Osteoblast (primary cell): ENCODE measurements at places on chromosomes 1 and 21. TPM values are rescaled to one million over a fixed set of nuclear protein-coding genes. Genes with fewer than 3 reads are reported as not detected.
A peak's percentile ranks its signal among the peaks of the same experiment; 100 is the strongest.

DNAI4 gene
- 12.7 and 15.0 TPM in 2 replicates for total RNA-seq

S100A1 gene
- 0.29 TPM in 1 of 2 replicates, not detected in the other for total RNA-seq

DNA sequence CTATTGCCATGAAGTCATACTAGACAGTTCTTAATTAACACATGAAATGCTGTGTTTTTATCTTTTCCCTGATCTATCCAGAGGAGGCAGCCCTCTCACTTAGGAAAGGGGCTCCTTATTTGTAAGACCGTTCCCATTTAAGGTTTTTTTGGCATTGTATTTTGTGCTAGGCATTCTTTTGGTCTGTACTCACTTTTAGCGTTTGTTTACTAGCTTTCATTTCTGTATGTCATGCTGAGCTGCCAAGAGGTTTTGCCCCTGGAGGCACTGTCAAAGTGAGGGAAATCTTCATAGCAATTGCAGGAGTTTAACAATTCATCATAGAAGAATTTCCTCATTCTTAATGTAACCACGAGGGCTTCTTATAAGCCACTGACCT, 59.5 kb downstream of the MTR start:
- peaks cover 14% of the 10 kb centered on the region for H3K4me1 ChIP-seq
- no peaks in the 10 kb centered on the region for H3K27me3 ChIP-seq
- peak overlapping the region; percentile 47 for H3K27ac ChIP-seq
- no peak overlapping the region for H3K4me3 ChIP-seq
- H3K36me3 ChIP-seq: peaks cover 17% of the 10 kb centered on the region

DNA sequence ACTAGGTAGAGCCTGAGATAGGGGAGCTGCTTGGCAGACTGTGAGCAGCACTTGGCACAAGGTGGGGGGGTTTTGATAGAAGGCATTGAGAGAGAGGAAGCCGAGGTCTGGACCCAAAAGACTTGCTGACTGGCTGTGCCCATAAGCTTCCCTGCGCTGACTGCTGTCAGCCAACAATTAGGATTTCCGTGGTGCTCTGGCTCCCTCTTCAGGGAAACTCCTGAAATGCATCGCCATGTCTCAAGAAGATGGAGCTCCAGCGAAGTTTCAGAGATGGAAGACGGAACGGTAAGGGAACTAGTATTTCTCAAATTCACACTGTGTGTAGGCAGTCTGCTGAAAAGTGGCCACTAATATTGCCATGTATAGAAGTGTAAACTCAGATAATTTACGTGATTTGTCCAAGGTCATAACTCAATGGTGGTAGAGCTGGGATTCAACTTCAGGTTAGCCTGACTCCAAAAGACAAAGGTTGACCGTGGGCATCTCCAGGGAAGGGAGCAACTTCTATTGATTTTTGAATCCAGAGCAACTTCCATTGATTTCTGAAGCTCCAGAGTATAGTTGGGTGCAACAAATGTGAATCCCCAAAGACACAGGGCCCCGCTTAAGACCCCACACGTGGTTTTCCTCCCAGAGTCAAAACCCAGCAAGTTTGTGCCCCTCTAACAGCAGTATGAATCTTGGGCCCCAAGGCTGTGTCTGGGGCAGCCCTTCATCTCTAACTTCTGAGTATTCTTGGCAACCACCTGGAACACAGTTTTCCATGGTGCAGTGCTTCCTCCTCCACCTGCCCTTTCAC, 44.5 kb upstream of the CRNN start:
- no peak overlapping the region for H3K27ac ChIP-seq
- peaks cover 3% of the 10 kb centered on the region for H3K27me3 ChIP-seq
- peaks cover 8% of the 10 kb centered on the region for H3K4me1 ChIP-seq
- no peaks in the 10 kb centered on the region for H3K36me3 ChIP-seq
- peak; percentile 74 for DNase-seq
- no peak overlapping the region for H3K4me3 ChIP-seq

GRCh38 chr1:176826265-176826664, 338.2 kb downstream of the ASTN1 start:
- no peak overlapping the region for H3K27ac ChIP-seq
- H3K27me3 ChIP-seq: no peaks in the 10 kb centered on the region
- no peaks in the 10 kb centered on the region for H3K4me1 ChIP-seq
- no peaks in the 10 kb centered on the region for H3K36me3 ChIP-seq

GRCh38 chr1:59046730-59047157, 250.2 kb upstream of the FGGY start:
- H3K4me1 ChIP-seq: peaks cover 23% of the 10 kb centered on the region
- H3K27me3 ChIP-seq: no peaks in the 10 kb centered on the region
- no peaks in the 10 kb centered on the region for H3K36me3 ChIP-seq
- no peak overlapping the region for H3K27ac ChIP-seq

GRCh38 chr1:230441183-230442029, 15.3 kb upstream of the PGBD5 start:
- H3K27me3 ChIP-seq: no peaks in the 10 kb centered on the region
- DNase-seq: no peak
- no peaks in the 10 kb centered on the region for H3K36me3 ChIP-seq

GRCh38 chr1:63877816-63878215, 104.0 kb downstream of the ROR1 start:
- peak overlapping the region; percentile 80 for H3K27ac ChIP-seq
- H3K4me1 ChIP-seq: peaks cover 68% of the 10 kb centered on the region
- no peak overlapping the region for H3K4me3 ChIP-seq
- H3K27me3 ChIP-seq: no peaks in the 10 kb centered on the region
- H3K36me3 ChIP-seq: no peaks in the 10 kb centered on the region
- no peak for DNase-seq

DNA sequence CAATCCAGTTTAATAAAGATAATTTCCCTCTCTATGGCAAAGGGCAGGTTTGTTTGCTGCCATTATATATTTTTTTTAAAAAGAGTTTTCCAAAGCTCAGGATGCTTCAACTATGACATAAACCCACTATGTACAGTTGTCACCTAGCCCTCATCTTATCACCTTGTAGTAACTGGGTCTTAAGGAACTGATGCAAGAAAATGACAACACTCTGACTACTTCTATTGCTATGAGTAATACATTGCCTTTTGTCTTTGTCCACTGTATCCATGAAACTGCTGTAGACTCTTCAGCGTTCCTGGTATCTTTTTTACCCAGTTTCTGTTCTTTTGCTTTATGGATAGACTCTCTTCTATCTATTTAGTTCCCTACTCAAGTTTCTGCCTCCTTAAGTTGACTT, 586.5 kb downstream of the NEGR1 start:
- H3K36me3 ChIP-seq: no peaks in the 10 kb centered on the region
- no peaks in the 10 kb centered on the region for H3K4me1 ChIP-seq
- DNase-seq: no peak
- no peak overlapping the region for H3K4me3 ChIP-seq

- peak; percentile 60 for DNase-seq
- H3K4me1 ChIP-seq: no peaks in the 10 kb centered on the region
- no peak overlapping the region for H3K27ac ChIP-seq
- H3K27me3 ChIP-seq: peaks cover 3% of the 10 kb centered on the region
These were observed 15.0 kb upstream of the TTC22 start for GRCh38 chr1:54816130-54816529.

GRCh38 chr1:113978863-113979702, at the start of gene OLFML3:
Gene OLFML3 (plus strand): TSS chr1:113979474. CDS start chr1:113979517, 43 bp downstream.
- H3K36me3 ChIP-seq: peaks cover 3% of the 10 kb centered on the region
- H3K4me3 ChIP-seq: peak within 1 kb of the TSS; percentile 68
- H3K27ac ChIP-seq: peak within 1 kb of the TSS; percentile 79
- DNase-seq: peak; percentile 93

DNA sequence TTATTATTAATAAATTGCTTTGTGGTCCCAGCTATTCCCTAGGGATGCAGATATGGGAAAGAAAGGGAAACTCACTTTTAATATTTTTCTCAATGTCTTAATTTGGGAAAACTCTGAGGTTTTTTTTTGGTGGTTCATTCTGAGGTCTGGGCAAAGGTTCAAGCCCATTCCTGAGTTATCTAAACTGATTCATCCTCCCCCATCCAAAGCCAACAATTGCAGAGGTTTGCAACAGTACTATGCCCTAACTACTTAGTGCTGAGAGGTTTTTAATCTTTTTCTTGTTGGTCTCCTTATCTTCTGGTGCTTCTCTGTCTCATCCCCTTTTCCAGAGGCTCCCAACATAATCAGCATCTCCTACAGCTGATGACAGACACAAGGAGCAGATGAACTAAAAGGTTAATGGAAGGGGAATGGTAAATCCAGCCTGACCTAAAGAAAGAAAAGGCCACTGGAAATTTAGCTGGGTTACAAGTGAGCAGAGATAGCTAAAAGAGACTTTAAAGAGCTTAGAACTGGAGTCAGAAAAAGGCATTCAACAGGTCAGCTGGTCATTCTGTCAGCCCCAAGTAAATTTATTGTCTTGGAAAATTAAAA, 390.4 kb downstream of the TGFB2 start:
- peak; percentile 51 for DNase-seq
- no peaks in the 10 kb centered on the region for H3K27me3 ChIP-seq
- H3K36me3 ChIP-seq: no peaks in the 10 kb centered on the region
- H3K4me3 ChIP-seq: no peak overlapping the region

DNA sequence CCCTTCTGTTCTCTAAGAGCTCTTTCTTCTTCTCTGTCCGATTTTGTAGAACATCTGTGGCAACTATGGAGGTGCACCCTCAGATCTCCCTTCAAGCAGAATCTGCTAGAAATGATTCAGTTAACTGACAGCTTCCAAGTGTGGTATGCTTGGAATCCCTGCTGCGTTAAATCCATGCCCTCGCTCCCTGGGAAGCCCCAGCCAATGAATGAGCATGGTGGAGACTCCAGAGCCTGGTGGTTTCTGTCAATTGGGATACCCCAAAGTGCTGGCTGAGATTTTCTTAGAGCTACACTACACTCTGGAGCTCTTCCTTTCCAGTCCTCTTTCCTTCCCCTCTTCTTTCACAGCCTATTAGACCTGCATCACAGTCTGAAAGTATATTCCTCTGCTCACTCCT, 116.3 kb upstream of the C1orf21 start:
- no peak overlapping the region for H3K4me3 ChIP-seq
- no peak overlapping the region for H3K27ac ChIP-seq
- peaks cover 12% of the 10 kb centered on the region for H3K4me1 ChIP-seq
- no peaks in the 10 kb centered on the region for H3K36me3 ChIP-seq
- H3K27me3 ChIP-seq: no peaks in the 10 kb centered on the region
- peak; percentile 53 for DNase-seq

- no peaks in the 10 kb centered on the region for H3K36me3 ChIP-seq
- peaks cover 22% of the 10 kb centered on the region for H3K4me1 ChIP-seq
- H3K27ac ChIP-seq: no peak overlapping the region
- H3K27me3 ChIP-seq: no peaks in the 10 kb centered on the region
These were observed 659.9 kb downstream of the LTN1 start for GRCh38 chr21:28332796-28333195.
